HAP-1 (cell line): ENCODE measurements at places on chromosomes 3 and 15.

- no peak for DNase-seq
Measured at GRCh38 chr3:72448858-72449257, 399.4 kb downstream of the SHQ1 start.

DNA sequence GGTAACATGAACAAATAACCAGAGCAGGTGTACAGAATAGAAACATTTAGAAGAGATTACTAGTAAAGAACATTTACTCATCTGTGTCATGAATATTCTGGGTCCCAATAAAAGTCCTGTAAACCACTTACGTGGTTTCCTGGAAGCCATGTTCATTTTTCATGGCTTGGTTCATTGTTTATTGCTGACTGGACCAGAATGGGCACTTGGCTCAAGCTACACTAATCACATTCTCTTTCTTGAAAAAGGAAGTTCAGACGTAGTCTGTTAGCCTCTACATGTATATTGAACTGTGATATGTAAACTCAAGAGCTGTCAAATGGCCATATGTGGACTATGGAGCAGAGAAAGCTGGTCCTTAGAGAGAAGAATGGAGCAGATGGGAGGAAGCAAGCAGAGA lies 138.3 kb upstream of the FAM3D start:
- no peak for DNase-seq

- no peak for DNase-seq
Measured at GRCh38 chr15:42154212-42154941, 2.1 kb downstream of the PLA2G4F start.

DNA sequence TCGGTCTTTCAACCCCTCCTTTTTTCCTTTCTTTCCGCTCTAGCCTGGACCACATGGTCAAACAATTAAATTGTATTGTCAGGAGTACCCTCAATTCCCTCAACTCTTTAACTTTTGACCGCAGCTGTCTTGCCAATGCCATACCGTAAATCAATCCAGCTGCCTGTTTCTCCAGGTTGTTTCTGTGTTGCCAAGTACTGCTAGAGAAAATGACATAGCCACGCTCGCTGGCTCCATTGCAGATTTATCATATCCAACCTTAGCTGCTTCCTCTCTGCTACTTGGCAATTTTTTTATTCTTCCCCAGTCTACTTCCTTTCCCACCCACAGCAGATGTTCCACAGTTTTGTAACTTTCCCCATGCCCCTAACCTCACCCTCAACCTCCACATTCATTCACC lies 60.0 kb downstream of the ZNF385D start:
- no peak for DNase-seq

GRCh38 chr15:39312984-39313383 lies 267.9 kb upstream of the THBS1 start:
- no peak for DNase-seq

GRCh38 chr3:42009456-42009855 lies 47.6 kb upstream of the ULK4 start:
- DNase-seq: no peak

GRCh38 chr3:124824286-124824915 lies 62.8 kb downstream of the ITGB5 start:
- no peak for DNase-seq

- no peak for DNase-seq
Measured at GRCh38 chr3:79534727-79535126, 233.1 kb downstream of the ROBO1 start.

- no peak for DNase-seq
Measured at GRCh38 chr15:67828969-67829646, 3.8 kb downstream of the SKOR1 start.

DNA sequence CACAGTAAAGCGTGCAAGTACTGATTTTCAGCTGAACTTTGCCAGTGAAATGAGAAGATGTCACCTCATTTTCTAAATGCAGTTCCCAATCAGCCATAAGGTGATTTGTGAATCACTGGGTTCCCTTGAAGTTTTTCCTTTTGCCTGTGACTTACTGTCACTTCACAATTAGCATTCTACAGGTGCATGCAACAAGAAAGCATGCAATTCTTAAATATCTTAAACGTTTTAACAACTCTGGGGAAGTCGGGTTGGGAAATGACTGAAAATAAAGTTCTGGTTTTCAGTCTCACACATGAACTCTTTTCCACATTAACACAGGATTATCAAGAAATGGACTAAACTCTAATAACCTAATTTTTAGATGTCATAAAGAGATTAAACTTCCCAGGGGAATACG lies 5.2 kb downstream of the GSK3B start:
- no peak for DNase-seq

DNA sequence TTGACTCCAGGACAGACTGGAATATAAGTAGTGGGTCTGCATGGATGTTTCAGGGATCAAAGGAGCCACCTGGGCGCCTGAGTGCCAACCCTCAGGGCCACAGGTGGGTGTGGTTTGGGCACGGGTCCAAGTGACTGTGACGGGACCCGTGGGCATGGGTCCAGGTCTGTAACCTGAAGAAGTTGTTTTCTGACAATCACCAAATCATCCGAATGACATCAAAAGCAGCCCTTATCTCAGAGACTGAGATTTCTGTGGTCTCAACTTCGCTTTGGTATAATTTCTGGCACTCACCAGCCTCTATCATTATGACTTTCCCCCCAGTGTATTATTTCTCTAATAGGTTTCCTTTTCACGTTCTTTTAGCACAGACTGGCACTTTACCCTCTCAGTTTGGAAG lies 24.4 kb downstream of the RLBP1 start:
- no peak for DNase-seq
